ENCODE measurements at places on chromosomes 7 and 10.

- no peak for DNase-seq
Measured at GRCh38 chr7:150447966-150448788, 2.3 kb upstream of the GIMAP8 start.

GRCh38 chr10:48451969-48452878 is 145.7 kb downstream of the MAPK8 start:
- no peak for DNase-seq

GRCh38 chr10:47413531-47414226 is 29.6 kb upstream of the ZNF488 start:
- no peak for DNase-seq

DNA sequence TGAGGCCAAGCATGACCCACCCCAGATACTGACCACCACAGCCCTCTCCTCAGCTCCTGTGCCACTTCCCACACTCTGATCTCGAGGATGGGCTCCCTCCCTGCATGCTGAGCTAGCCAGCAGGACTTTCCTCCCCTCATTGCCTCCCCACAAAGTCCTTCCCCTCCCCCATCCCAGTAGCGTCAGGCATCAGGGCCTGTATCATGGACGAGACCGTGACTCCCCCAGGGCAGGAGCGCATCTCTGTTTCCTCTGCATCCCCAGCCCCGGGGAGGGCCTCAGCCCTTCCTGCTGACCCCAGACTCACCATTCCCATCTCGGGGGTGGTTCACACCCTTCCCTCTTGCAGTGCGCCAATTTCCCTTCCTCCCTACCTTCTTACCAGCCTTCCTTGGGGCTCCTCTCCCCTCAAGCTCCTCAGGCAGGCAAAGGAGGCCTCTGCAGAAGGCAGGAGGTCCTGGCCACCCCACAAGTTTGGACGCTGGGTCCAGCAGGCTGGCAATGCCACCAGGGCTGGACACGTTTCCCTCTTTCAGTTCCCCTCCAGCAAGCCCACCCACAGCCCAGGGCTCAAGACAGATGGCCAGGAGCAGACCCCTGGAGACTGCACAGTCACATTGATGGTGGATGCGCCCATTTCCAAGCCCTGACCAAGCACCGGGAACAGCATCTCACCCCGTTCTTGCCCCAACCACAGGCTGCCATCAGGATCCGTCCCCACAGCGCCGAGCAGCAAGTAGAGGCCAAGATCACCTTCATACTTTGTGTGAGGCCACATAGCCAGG is 36.5 kb downstream of the GRID1 start:
- DNase-seq: no peak

DNA sequence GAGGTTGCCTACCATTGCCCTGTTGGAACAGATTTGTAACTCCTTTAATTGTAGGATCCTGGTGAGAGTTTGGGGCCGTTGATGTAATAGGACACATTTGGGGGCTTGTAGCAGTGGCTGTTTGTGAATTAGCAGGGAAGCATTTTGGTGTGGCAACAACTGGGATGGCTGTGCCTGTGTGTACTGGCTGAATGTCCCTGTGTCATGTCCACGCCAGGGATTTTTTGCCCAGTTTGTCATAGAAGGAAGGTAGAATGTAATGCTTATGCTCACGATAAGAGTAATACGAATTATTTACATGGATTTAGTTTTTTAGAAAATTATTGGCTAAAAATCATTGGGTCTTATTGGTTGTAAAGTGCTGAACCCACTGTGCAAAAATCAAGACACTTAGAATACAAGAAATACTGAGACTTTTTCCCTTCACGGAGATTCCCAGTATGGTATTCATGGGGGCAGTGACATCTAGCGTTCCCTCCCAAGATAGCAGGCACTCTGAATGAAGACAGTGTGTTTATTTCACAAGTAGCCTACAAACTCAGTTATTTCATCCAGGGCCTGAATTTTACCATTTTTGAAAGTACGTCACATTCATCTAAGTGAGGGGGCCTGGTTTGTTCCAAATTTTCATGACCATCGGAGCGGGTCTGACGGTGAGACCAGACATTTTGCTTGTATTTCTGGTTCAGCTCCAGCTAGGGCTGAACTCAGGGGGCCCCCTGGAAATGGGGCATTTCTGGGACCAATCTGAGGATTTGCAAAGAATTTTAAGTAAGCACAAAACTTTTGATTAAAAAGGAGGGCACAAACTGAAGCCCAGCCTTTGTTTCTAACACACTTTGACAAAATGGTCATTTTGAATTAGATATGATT is 74.7 kb downstream of the CACNB2 start:
- peak; percentile 63 for DNase-seq

DNA sequence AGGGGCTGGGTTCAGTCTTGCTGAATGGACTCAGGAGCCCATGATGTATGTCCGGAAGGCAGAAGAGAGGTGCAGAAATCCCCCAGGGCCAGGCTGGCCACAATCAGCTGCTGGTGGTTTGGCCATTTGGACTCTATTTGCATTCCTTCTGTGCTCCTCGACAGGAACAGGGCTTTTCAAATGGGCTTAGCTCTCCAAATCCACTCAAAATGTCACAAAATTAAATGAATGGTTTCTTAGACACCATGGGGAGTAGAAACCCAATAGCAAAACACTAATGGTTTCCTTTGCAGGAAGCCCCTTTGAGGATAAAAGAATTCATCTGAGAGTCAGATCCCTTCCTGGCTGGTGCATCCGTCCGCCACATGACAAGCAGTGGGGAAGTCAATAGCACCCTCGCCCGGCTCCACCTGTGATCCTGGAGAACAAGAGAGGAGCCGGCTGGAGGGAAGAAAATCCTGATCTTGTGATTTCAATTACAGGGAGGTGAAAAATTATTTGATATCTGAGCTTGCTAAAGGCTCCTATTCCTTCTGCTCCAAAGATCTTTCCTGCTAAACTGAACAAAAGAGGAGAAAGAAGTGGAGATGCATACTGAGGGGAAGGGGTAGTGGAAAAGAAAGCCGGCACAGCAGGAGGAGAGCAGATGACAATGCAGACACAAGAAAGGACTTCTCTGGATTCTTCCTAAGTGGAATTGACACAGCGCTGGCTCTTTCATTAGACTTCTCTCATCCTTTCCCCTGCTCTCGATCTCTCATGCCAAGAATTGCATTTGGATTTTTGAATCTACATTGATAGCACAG is 190.7 kb downstream of the C7orf25 start:
- DNase-seq: no peak

- no peak for DNase-seq
Measured at GRCh38 chr7:94621120-94621519, 34.8 kb downstream of the SGCE start.

- DNase-seq: no peak
Measured at GRCh38 chr7:116955801-116956476, 2.6 kb downstream of the ST7 start.

GRCh38 chr10:112847778-112848177 is 102.3 kb upstream of the TCF7L2 start:
- no peak for DNase-seq

GRCh38 chr10:53864846-53865245 is 936.2 kb downstream of the PCDH15 start:
- no peak for DNase-seq

DNA sequence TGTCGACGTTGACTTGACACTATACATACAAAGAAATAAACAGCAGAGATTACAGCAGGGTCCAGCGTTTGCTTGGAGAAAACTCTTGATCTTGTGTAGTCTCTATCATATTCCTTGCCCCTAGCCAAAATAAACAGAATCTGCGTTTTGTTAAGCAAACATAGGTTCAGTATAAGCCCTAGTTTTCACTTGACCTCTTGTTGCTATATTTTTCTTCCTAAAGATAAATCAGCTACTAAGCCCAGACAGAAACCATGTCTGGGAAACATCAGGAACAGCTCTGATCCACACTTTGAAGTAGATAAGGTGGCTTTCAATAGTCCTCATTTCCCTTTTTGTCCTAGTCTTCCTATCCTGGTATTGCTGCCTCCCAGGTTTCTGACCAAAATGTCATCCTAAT is 328.2 kb upstream of the MAGI2 start:
- DNase-seq: no peak

DNA sequence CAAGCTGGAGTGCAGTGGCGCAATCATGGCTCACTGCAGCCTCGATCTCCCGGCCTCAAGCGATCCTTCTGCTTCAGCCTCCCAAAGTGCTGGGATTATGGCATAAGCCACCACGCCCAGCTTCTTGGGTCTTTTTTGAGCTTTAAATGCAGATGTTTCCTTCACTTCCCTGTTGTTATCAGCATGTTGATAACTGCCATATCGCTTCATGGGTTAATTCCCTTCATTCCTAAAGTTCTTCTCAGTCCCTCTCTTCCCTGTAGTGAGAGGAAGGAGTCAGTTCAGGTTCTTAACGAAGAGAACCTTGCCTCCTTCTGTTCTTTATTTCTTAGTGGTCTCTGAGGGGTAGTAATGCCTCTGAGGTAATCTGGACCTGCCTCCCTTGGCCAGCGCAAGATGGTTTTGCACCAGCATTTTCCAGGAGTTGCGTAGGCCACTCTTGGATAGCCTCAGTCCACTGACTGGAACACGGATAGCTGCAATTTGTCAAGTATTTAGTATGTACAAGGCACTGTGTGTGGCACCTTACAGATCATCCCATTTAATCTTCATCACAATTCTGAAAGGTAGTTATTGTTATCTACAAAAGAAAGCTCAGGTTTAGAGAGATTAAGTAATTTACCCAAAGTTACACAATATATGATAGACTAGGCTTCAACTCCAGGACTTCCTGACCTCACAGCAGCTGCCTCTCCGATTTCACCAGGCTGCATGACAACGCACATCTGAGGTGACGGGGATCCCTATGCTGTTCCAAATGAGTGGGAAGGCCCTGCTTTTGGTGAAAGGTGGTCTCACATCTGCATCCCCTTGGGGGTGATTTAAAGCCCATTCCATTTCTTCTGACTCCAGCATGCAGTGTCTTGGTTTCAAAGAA is 60.5 kb downstream of the GATA3 start:
- no peak for DNase-seq

All from putamen (tissue), 1 donor.